ENCODE measurements at places on chromosomes 5 and 9.
A peak's percentile ranks its signal among the peaks of the same experiment; 100 is the strongest.

GRCh38 chr9:137241490-137242268 lies 592 bp downstream of the TUBB4B start:
- DNase-seq: peak; percentile 48

DNA sequence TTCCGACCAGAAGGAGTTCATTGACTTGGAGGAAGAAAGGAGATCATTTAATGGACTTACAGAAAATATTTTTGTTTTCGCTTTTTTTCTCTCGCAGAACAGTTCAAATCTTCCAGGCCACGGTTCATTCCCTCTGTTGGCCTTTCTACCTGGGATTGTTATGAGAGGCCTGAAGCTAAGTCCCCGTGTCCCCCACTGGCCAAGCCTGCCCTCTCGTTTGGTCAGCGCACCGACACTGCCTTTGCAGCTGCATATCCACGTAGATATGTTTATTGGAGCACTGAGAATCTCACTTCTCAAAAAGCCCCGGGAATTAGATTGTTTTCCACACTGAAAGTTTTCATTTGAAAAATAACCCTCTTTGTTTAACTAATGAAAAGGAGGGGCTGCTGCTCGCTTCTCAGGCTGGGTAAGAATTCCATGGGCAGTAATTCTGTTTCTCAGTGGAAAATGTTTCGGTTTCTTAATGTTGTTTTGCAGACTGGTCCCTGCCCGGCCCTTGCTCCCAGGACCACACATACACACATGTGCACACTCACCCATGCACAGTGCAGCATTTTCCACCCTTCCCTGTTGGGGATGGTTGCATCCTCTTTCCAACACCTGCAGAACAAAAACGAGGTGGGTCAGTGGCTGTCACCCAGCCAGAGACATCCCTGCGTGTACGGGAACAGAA lies 655.7 kb downstream of the BNC2 start:
- no peak for DNase-seq

GRCh38 chr5:11197726-11198125 lies 436.7 kb upstream of the DAP start:
- DNase-seq: no peak

DNA sequence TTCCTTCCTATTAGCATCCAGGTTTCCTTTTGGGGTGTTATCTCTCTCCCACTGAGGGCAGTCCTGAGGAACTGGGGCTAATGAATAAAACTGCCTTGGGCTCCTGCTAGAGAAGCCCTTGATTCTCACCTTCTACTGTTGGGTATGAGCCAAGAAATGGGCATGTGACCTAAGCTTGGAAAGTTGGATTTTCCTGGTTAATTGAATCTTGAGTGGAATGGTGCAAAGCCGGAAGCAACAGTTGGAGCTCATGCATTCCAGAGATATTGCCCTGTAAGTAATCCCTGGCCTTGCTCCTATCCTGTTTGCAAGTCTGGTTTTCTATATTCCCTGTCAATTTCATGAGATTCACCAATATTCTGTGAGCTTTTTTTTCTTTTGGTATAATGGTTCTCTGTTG lies 158.5 kb upstream of the ELL2 start:
- no peak for DNase-seq

GRCh38 chr5:1371218-1371971 lies 26.5 kb upstream of the CLPTM1L start:
- DNase-seq: no peak

DNA sequence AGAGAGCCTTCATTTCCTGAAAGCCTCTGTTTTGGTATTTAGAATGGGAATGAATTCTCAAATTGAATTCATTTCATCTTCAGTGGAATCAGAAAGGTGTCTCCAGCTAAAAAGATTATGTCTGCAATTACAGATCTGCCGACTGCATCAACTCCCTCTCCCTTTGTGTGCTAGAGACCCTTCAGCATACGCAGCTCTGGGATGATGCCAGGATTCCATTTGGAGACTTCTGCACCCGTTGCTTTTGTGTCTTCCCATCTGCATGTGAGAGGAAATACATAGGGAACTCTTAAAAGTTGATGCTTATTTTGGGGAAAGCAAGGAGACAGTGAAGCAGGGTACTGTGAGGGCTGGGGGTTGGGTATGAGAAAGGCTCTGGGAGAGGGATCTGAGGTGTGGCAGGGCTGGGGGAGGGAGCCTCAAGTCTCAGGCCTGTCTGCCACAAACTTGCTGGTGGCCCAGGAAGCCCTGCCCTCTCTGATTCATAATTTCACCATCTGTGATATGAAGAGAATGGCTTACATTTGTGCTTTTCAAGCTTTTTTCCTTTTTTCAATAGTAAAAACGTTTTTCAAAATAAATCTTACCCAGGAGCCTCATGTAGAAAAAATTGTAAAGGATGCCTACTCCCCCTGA lies 89.7 kb upstream of the SAP30L start:
- DNase-seq: no peak

GRCh38 chr5:147789820-147790219 lies 7.3 kb upstream of the JAKMIP2 start:
- DNase-seq: no peak

Data from activated CD8-positive, alpha-beta memory T cell treated with anti-CD3 and anti-CD28 coated beads for 1 hour (primary cell).